CD4-positive, alpha-beta T cell treated with Interleukin-6 for 4 hours (primary cell): ENCODE measurements at places on chromosomes 5 and 9.

DNA sequence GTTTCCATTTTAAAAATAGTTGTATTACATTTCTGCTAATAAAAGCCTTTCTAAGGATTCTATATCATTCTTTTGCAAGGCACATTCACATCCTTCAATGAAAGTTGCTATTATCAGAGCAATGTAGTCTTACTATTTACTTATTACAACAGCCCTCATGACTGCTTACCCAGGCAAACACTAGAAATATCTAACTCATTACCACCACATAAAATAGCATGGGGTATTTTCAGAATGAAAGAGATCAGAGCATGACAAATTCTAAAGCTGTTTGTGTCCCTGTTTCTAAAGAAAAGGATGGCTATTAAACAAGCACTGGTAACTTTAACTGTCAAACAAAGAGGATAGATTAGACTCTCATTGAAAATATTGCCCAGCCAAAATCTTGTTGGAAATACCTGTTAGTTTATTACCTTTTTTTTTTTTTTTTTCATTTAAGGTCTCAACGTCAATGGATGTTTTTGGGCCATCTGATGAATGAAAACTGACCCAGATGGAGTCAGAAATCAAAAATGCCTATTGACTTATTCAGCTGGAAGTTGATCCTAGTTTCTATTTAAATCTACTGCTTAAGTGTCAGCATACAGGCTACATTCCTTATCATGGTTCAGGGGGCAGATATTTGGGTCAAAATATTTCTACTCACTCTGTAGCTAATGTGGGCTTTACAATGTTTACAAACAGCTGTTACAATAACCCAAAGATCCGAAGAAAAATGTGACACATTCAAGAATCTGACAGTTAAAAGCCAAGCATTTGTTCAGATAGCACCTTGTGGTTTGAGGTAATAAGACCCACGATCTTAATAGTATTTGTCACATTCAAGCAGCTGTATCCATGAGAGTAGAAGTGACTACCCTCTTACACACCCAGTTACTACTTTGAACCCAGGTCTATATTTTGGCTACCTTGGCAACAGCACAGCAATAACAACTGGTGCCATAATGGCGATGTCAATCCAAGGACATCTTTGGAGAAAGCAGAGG, 554.8 kb upstream of the MEF2C start:
- DNase-seq = no peak

DNA sequence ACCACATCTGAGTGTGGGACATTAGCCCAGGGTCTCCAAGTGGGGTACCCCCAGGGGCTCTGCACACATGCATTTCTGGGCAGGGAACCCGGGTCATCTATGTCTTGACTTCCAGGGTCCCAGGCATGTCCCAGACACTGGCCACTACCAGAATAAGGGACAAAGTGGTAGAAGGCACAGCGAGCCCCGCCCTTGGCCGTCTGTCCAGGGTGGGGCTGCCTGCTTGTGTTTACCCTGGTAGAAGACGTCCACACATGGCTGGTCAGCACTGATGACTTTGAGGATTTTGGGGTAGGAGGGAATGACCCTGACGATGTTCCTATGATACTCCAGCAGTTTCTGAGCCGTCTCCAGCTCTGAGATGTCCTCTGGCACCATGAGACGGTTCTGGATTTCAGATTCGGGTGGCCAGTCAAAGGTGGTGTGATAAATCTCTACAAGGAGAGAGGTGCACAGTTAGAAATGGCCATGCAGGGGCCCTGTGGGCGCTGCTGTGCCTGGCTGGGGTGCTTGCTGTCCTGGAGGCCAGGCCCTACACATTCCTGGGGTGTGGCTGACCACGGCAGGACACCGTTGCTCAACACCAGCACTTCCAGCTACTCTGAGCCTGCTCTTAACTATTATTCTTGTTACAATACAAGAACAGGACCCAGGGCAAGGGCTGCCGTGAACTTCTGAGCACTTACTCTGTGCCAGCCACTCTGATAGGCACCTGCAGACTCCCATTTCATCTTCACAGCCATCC, 51.3 kb downstream of the AK8 start:
- no peak for DNase-seq

- DNase-seq = no peak
Measured at GRCh38 chr9:71483436-71483835, 284.9 kb downstream of the CEMIP2 start.

DNA sequence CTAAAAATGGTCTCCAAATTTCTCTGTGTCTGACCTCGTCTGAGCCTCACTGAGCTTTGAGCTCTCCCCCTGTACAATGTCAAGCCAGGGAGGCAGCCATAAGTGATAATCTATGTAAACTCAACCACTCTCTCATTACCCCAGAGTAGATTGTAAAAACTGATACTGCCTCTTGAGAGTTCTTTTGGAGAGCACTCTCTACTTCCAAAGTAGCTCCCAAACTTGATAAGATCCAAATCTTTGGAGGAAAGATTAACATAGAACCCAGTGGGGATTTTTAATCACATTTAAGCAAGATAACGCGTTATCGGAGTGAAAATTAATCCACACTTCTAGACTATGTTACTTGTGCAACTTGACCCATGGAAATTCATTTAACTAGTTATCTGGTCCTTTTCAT, 54.9 kb downstream of the TMEM167A start:
- DNase-seq = no peak

DNA sequence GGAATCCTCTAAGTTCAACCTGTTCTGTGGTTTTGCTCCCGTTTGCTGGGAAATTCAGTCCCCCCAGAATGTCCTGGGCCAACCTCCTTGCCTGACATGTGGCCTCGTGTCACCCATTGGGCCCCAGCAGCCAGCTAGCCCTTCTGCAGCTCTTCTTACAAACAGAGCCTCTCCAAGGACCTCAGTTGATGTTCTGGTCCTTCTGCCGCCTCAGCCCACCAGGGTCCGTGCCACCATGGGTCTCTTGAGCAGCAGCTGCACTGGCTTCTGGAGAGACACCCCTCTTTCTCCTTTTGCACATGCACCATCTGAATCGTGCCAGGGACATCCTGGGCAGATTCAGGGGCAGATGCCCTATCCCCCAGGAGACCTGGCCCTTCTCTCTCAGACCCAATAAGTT, 85.0 kb downstream of the LMX1B start:
- DNase-seq = no peak
